ENCODE measurements at places on chromosomes 3 and 15.
A peak's percentile ranks its signal among the peaks of the same experiment; 100 is the strongest.

GRCh38 chr3:137150825-137151224 is 193.0 kb downstream of the IL20RB start:
- H3K4me3 ChIP-seq, result no peak overlapping the region
- no peak overlapping the region for H3K27ac ChIP-seq
- no peaks in the 10 kb centered on the region for H3K36me3 ChIP-seq
- H3K27me3 ChIP-seq, result no peaks in the 10 kb centered on the region
- no peak for DNase-seq

- H3K27ac ChIP-seq, result no peak overlapping the region
- H3K4me3 ChIP-seq, result no peak overlapping the region
- no peaks in the 10 kb centered on the region for H3K27me3 ChIP-seq
- no peaks in the 10 kb centered on the region for H3K36me3 ChIP-seq
- no peak for DNase-seq
Measured at GRCh38 chr3:56976651-56977560, 83.6 kb upstream of the SPATA12 start.

DNA sequence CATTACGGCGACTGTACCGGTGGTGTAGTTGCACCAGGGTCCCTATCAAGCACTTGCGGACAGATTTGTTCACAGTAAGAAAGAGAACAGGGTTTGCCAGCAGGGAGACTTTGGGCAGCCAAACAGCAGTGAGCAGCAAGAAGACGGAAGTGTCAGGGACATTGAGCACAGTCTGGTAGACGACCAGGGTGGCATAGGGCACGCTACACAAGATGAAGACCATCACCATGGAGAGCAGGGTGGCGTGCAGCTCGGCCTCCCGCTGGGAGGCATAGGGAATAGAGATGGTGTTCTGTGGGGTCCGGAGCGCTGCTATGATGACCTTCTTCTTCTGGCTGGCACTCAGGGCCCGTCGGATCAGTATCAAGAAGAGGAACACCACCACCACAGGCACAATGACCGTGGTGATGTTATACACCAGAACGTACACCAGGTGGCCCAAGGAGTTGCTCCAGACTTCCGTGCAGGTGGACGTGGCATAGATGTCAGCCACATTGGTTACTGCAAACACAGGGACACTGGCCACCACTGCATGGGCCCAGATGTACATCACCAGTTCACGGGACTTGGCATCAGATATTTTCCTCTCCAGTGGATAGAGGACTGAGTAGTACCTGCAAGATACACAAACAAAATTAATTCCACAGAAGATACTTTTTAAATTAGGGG is 19.1 kb upstream of the FSIP1 start:
- H3K27me3 ChIP-seq, result no peaks in the 10 kb centered on the region
- no peak overlapping the region for H3K4me3 ChIP-seq
- peaks cover 16% of the 10 kb centered on the region for H3K4me1 ChIP-seq
- no peak for DNase-seq
- H3K36me3 ChIP-seq, result no peaks in the 10 kb centered on the region
- H3K27ac ChIP-seq, result no peak overlapping the region

- H3K4me1 ChIP-seq, result peaks cover 48% of the 10 kb centered on the region
- H3K27me3 ChIP-seq, result peaks cover 4% of the 10 kb centered on the region
- DNase-seq, result peak; percentile 39
- peak overlapping the region; percentile 93 for H3K4me3 ChIP-seq
- peaks cover 4% of the 10 kb centered on the region for H3K36me3 ChIP-seq
Measured at GRCh38 chr15:90101130-90101968, 919 bp downstream of the IDH2 start.

- H3K27ac ChIP-seq, result no peak overlapping the region
- no peak overlapping the region for H3K4me3 ChIP-seq
- no peaks in the 10 kb centered on the region for H3K27me3 ChIP-seq
- DNase-seq, result no peak
- no peaks in the 10 kb centered on the region for H3K36me3 ChIP-seq
Measured at GRCh38 chr3:150145659-150146058, 175.0 kb upstream of the PFN2 start.

GRCh38 chr15:32838820-32839219 is 121.0 kb downstream of the GREM1 start:
- H3K36me3 ChIP-seq, result no peaks in the 10 kb centered on the region
- no peak for DNase-seq
- H3K27me3 ChIP-seq, result peaks cover 3% of the 10 kb centered on the region
- H3K4me1 ChIP-seq, result peaks cover 14% of the 10 kb centered on the region

DNA sequence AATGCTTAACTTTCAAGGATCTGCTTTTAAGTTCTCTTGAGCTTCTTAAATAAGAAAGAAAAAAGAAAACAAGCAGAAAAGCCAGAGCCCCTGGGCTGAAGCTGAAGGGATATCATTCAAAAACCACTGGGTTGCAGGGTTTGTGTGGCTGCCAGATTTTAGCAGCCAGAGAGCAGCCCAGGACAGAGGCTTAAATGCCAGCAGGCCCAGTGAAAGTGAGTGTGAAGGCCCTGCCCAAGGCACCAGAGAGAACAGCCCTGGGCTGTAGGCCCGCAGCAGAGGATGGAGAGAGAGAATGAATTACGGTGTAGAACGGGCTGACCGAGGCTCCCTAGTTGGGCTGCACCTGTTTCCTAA is 106.3 kb upstream of the BOC start:
- peaks cover 54% of the 10 kb centered on the region for H3K4me1 ChIP-seq
- peak overlapping the region; percentile 60 for H3K27ac ChIP-seq
- peaks cover 7% of the 10 kb centered on the region for H3K36me3 ChIP-seq
- no peak for DNase-seq

DNA sequence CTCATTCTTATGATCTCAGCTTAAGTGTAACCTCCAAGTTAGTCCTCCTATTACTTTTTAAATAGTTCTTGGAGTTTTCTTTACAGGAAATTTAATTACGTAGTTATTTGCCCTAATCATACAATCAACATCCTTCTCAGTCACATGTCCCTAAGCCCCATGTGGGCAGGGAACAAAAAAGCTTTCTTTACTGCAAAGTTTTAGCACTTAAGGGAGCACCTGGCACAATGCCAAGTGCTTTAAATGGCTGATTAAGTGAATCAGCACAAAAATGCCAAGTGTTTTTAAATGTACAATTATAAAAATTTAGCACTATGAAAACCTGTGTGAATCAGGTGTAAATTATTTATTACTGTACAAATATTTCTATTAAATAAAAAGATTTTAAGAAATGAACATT is 445.3 kb downstream of the C3orf38 start:
- DNase-seq, result no peak
- H3K4me3 ChIP-seq, result no peak overlapping the region
- no peaks in the 10 kb centered on the region for H3K27me3 ChIP-seq
- H3K27ac ChIP-seq, result no peak overlapping the region
- no peaks in the 10 kb centered on the region for H3K4me1 ChIP-seq
- no peaks in the 10 kb centered on the region for H3K36me3 ChIP-seq

GRCh38 chr15:33742306-33742705 is 226.0 kb upstream of the CHRM5 start:
- no peak overlapping the region for H3K4me3 ChIP-seq
- peaks cover 5% of the 10 kb centered on the region for H3K4me1 ChIP-seq
- no peak overlapping the region for H3K27ac ChIP-seq
- no peaks in the 10 kb centered on the region for H3K36me3 ChIP-seq
- peaks cover 10% of the 10 kb centered on the region for H3K27me3 ChIP-seq
- no peak for DNase-seq

DNA sequence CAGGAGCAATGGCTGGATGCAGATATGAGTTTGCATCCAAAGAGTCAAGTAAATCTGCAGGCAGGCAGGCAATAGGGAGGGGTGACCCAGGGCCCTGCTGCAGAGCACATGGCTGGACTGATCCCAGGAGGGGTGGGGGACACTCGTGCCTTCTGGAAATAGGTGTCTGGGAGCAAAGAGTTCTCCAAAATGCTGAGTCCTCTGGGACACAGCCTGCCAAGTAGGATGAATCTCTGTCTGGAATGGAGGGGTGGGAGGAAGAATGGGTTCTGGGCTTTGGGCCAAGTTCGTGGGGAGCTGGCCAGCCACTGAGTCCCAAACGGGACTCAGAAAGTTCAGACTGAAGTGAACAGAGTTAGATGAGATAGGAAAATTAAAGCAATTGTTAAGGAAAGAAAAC is 214.5 kb downstream of the MTHFS start:
- no peak overlapping the region for H3K4me3 ChIP-seq
- no peak for DNase-seq
- no peak overlapping the region for H3K27ac ChIP-seq
- H3K4me1 ChIP-seq, result peaks cover 13% of the 10 kb centered on the region
- H3K36me3 ChIP-seq, result no peaks in the 10 kb centered on the region

- no peak overlapping the region for H3K4me3 ChIP-seq
- H3K4me1 ChIP-seq, result peaks cover 6% of the 10 kb centered on the region
- no peaks in the 10 kb centered on the region for H3K36me3 ChIP-seq
Measured at GRCh38 chr3:196169836-196170240, 41.4 kb downstream of the ZDHHC19 start.

- no peaks in the 10 kb centered on the region for H3K36me3 ChIP-seq
- no peak overlapping the region for H3K4me3 ChIP-seq
- no peak for DNase-seq
- H3K4me1 ChIP-seq, result peaks cover 38% of the 10 kb centered on the region
Measured at GRCh38 chr15:89083246-89083645, 5.0 kb upstream of the ABHD2 start.

DNA sequence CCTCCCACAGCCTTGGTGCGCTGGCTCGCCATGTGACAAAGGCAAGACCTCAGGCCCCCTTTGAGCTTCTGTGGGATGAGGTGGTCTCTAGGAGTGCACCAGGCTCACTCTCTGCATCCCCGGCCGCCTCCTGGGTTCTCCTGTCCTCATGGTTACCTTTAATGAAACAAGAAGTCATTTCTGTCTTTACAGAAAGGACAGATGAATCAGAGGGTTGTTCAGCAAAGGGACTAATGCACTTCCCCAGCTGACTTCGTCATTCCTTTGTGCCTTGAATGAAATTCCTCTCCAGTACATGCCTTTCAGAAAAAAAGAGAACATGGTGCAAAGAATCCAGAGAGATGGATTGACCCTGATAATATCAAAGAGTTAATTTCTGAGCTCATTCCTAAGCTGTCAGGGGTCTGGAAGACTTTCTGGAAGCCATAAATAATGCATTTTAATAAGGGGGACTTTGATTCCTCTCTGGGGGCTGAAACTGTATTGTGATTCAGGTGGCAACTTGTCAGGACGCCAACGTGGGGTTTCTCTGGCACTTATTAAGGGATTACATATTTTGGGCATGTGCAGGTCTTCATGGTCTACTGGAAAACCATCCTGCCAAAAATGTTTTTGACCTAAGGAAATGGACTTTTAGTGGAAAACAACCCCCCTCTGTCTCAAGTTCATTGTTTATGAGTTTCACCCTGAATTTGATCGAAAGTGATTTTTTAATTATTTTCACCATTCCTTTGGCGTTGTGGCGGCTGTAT is 122.7 kb downstream of the FBLN2 start:
- no peak overlapping the region for H3K4me3 ChIP-seq
- H3K36me3 ChIP-seq, result no peaks in the 10 kb centered on the region
- H3K4me1 ChIP-seq, result peaks cover 10% of the 10 kb centered on the region

DNA sequence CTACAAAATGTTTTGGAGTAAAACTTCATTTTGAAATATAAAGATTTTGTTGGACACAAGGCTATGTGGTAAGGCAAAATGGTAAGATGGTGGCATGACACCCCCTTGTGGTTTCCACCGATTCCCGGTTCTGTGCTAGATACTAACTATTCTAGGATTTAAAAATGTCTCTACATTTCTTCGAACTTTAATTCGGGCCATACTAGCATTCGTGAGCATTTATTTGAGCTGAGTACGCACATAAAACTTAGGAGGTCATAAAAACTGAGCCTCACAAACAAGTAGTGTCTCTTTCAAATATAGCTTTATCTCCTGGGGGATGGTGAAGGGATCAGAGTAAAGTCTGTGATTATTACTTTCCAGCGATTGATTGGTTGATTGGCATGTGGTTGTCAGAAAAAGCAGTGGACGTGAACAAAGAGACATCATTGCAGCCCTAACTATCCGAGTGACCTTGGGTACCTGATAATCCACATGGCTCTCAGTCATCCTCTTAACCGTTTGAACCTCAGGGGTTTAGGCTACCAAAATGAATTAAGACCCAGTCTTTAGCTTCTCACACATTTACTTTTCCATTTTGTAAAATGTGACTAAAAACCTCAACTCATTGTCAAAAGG is 1.1 kb upstream of the ZNF639 start:
- peak; percentile 16 for DNase-seq
- no peaks in the 10 kb centered on the region for H3K36me3 ChIP-seq
- H3K4me3 ChIP-seq, result peak overlapping the region; percentile 80
- peaks cover 28% of the 10 kb centered on the region for H3K4me1 ChIP-seq

GRCh38 chr15:84824260-84825007 is 7.3 kb downstream of the ALPK3 start:
- H3K27me3 ChIP-seq, result no peaks in the 10 kb centered on the region
- H3K4me1 ChIP-seq, result peaks cover 12% of the 10 kb centered on the region
- H3K27ac ChIP-seq, result no peak overlapping the region
- no peaks in the 10 kb centered on the region for H3K36me3 ChIP-seq

- no peak overlapping the region for H3K4me3 ChIP-seq
- H3K27me3 ChIP-seq, result peaks cover 61% of the 10 kb centered on the region
- DNase-seq, result no peak
- no peaks in the 10 kb centered on the region for H3K36me3 ChIP-seq
- H3K4me1 ChIP-seq, result no peaks in the 10 kb centered on the region
Measured at GRCh38 chr15:34620814-34621213, 37.4 kb upstream of the GOLGA8B start.

- no peaks in the 10 kb centered on the region for H3K4me1 ChIP-seq
- H3K27me3 ChIP-seq, result no peaks in the 10 kb centered on the region
- H3K36me3 ChIP-seq, result no peaks in the 10 kb centered on the region
Measured at GRCh38 chr15:36090286-36090946, 489.0 kb upstream of the CDIN1 start.

DNA sequence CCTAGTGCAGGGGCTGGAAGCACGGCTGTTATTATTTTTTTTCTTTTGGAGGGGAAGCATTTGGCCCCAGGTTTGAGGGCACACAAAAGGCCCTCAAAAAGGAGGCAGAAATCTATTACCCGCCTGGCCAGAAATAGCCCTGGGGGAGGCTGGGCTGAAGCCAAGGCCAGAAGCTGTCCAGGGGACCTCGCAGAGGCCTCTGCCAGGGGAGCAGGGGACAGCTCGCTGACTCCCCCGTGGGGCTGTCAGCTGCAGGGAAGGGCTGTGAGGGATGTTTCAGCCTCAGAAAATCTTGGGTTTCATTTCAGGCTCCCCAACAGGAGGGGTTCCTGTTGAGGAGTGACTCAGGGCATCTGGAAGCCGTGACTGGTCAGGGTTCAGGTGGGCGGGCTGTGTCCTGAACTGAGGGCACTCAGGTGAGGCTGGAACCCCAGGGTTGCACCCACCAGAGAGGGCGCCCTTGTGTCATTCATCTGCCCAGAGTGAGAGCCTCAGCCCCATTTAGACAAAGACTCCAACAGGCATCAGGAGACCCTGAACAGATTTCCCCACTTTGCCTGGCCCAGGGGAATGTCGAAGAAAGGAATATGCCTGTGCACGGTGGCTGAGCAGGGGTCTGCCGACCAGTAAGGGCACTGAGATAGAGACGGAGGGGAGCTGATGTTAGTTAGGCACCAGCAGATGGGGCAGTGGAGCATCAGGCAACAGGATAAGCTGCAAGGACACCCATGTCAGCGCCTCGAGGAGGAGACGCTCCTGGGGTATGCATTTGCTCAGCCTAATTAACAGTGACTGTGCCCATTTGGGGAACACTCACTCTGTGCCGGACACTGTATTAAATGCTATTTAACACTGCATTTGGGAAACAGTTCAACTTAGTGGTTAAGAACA is 43.5 kb upstream of the SLC6A11 start:
- H3K36me3 ChIP-seq, result no peaks in the 10 kb centered on the region
- no peak overlapping the region for H3K4me3 ChIP-seq
- no peaks in the 10 kb centered on the region for H3K4me1 ChIP-seq

GRCh38 chr15:88072598-88073390 is 183.7 kb downstream of the NTRK3 start:
- no peak for DNase-seq
- H3K4me1 ChIP-seq, result no peaks in the 10 kb centered on the region
- no peaks in the 10 kb centered on the region for H3K36me3 ChIP-seq
- no peak overlapping the region for H3K27ac ChIP-seq

- H3K4me3 ChIP-seq, result no peak overlapping the region
- peaks cover under 1% of the 10 kb centered on the region for H3K4me1 ChIP-seq
- H3K36me3 ChIP-seq, result no peaks in the 10 kb centered on the region
- no peak for DNase-seq
Measured at GRCh38 chr3:12884186-12884680, 42.9 kb upstream of the RPL32 start.
